ENCODE measurements at places on chromosomes 1 and 21.

GRCh38 chr1:154607106-154607608 is 829 bp downstream of the ADAR start:
- peak; percentile 36 for DNase-seq

DNA sequence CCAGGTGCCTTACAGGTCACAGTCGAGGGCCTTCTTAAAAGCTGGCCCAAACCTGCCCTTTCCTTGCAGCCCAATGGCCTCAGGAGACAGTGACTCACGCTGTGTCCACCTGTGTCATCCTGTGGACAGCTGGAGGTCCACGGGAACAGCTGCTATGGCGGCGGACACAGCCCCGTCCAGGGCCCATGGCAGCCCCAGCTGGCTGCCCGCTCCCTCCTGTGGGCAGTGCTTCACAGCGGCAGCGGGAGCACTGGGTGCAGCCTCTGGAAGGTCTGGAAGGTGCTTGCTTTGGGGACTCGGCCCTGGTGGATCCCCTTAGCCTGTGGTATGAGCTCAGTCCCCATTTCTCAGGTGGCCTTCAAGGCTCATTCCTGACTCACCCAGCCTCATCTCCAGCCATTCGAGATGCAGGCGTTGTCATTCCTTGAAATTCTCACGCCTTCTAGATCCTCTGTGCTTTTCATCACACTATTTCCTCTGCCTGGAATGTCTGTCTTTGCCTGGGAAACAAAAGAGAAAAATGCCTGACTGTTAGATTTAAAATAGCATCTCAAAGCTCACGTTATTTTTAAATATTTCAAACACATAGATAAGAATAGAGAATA is 86.8 kb downstream of the KIF26B start:
- no peak for DNase-seq

- DNase-seq, result no peak
Measured at GRCh38 chr1:11328444-11328843, 55.4 kb downstream of the UBIAD1 start.

DNA sequence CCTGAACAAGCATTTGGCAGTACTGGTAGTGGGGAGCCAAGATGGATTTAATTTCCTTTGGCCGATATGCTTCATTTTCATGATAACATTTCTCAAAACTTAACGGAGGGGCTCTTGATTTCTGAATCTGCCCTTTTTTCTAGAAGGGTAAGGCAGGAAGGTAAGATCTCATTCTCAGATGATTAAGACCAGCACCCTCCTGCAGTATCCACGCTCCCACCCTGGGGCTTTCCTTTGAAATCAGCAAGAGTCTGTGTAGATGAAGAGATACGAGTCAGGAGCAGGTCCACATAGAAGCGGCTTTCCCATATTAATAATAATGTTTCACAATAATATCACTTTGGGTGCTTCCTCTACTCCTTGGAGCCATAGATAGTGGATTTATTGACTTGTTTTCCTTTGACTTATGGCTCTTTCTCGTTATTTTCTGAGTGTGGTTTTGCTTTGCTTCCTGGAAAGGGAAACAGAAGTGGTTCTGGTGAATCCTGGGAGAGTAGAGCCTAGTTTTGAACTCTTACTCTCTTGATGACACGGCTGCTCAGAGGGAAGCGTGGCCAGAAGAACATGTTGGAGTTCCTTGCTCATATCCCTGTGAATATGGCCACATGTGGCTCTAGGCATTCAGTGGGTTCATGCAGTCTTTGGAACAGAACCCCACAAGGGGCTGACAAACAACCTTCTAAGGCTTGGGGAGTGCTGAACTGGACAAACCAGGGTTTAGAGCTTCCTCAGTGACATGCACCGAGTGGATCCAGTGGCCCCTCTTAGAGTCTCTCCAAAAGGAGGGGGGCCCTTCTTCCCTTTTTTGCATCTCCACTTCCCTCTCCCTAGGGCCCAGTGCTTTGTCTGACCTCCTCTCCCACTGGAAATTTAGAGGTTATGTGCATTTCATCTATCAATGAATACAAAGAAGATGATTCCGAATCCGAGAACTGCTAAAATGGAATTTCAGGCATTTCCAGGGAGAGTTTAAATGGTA is 195.7 kb downstream of the DYRK1A start:
- no peak for DNase-seq

GRCh38 chr1:230501242-230501641 is 75.1 kb upstream of the PGBD5 start:
- DNase-seq, result no peak

DNA sequence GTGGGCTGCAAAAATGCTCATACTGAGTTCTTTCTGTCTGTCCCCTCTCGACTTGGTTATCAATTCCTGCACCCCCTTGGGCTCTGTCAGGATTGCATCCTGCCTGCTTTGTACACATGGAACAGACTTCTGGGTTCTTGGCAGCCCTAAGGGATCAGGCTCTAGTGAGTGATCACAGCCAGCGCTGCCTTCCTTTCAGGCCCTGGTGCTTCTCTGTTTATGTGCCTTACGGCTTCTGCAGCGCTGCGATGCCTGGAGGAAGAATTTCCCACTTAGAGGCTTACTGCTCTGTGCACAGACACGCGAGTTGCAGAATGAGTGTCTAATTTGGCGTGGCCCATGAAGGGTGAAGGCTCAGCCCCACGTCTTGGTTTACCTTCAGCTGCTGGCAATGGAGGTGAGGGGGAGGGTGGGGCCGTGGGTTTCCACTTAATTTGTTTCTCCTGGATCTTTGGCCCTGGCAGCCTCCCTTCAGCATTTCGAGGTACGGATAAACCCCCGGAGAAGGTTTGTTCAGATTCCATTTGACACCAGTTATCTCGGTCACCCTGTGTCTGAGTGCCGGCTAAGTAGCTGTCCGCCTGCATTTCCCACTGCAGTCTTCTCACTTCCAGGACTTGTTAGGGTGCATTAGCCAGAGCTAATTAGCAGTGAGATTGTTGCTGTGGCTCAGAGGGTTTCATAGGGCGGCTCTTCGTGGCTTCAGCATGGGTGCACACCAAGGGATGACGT is 227.3 kb downstream of the DYRK1A start:
- no peak for DNase-seq

DNA sequence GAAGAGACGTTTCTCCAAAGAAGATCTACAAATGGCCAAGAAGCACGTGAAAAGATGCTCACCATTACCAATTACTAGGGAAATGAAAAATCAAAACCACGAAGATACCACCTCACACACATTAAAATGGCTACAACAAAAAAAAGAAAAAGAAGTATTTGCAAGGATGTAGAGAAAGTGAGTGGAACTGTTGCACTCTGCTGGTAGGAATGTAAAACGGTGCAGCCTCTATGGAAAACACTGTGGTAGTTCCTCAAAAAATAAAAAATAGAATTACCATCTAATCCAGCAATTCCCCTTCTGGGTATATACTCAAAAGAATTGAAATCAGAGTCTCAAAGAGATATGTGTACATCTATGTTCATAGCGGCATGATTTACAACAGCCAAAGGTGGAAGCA is 115.4 kb upstream of the EDN2 start:
- DNase-seq, result no peak

- DNase-seq, result peak; percentile 62
Measured at GRCh38 chr21:46661211-46661625, 25.7 kb downstream of the PRMT2 start.
